ENCODE measurements at places on chromosomes 13 and 19. TPM values are rescaled to one million over a fixed set of nuclear protein-coding genes. Genes with fewer than 3 reads are reported as not detected.

Gene ZNF625
- total RNA-seq = 0.13 TPM

Gene PTGER1
- total RNA-seq = 0.29 TPM

Gene CEACAM8
- total RNA-seq = not detected

Gene NKPD1
- total RNA-seq = 0.04 TPM

Gene SLAIN1
- total RNA-seq = 0.40 TPM

Gene ZNF20
- 3.2 TPM for total RNA-seq

Gene EDDM13
- 3.4 TPM for total RNA-seq

Gene STOML3
- total RNA-seq = not detected

GRCh38 chr13:71902676-71903075 is 35.7 kb upstream of the DACH1 start:
- no peak for DNase-seq

DNA sequence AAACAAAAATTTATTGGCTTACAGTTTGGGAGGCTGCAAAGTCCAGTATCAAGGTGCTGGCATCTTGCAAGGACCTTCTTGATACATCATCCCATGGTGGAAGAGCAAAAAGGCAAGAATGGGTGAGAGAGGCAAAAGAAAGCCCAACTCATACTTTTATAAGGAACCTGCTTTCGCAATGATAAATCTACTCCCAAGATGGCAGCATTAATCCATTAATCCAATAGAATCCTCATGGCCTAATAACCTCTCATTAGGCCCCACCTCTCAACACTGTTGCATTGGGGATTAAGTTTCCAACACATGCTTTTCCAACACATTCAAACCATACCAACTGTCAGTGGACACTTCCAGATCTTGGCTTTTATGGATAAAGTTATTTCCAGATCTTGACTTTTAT is 48.7 kb upstream of the ZNF507 start:
- DNase-seq = no peak

DNA sequence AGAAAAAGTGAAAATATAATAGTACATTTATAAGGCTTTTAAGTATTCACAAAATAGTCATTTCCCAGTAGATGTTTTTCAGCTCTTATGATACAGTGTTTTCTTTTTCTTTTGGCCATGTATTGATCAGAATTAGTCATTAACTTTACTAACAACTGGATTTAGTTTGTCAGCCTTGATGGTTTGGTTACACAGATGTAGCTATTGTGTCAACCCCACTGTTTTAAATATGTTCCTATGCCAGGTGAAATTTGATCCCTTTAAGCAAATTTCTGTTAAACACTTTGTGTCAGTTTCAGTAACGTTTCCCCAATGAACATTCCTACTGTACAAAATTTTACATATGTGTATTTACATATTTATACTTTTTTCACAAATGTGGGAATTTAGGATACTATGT is 261.5 kb upstream of the STARD13 start:
- no peak for DNase-seq

GRCh38 chr19:34310494-34310981 is 54.5 kb upstream of the GPI start:
- no peak for DNase-seq

- DNase-seq = no peak
Measured at GRCh38 chr13:94053986-94054593, 425.4 kb downstream of the DCT start.

GRCh38 chr19:41904118-41904870 is 21.3 kb downstream of the ARHGEF1 start:
- no peak for DNase-seq

- no peak for DNase-seq
Measured at GRCh38 chr13:58376775-58377174, 745.2 kb downstream of the PCDH17 start.

- peak; percentile 11 for DNase-seq
Measured at GRCh38 chr19:24159707-24160106, 72.7 kb downstream of the ZNF254 start.

DNA sequence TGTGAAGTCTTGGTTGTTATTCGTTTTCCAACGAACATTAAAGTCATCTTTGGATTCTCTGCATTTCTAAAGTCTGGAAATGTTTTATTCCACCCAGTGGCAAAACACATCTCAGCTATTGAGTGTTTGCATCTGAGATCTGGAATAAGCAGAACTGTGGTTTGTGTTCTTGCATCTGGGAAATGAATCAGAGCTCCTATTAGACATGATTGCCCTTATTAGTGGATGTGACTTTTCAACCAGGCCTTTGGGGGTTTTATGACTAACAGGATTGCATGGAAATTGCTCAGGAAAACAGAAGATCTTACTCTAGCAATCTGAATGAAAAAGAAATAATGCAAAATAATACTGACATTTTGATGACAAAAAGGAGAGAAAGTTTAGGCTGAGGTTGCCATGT is 488.8 kb downstream of the IRS2 start:
- DNase-seq = no peak
